Peyer's patch (tissue), 4 donors: ENCODE measurements at places on chromosomes 12 and 14.

GRCh38 chr12:96274331-96274730 is 80.2 kb downstream of the ELK3 start:
- DNase-seq: no peak

DNA sequence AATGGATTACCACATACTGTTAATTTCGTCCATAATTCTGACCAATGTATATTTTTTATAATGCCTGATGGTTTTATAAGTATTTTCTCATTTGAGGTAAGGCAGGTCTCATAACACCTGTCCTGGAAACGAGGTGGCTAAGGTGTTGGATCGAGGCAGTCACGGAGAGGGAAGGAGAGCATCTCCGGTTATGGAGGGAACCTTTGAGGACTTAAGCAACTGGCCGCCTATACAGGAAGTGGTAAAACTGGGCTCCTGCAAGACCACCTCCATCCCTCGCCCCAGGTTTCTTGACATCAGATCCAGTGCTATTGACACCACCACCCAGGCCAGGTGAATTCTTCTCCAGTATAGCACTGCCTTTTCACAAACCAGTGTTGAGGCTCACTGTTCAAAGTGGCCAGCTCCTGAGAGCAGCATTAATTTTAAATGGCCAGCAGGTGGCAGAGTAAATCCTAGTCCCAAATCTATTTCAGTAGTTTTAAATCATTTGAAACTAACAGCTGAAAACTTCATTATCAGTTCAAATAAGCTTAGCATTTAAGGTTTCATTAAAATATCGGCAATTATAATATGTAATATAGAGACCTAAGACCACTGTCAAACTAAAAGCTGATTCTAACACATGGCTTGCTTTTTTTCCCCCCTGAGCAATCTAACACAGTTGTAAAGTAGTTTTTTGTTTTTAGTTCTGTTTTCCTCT is 100.8 kb downstream of the PPM1A start:
- DNase-seq: no peak

GRCh38 chr14:22407033-22407432 is 182.0 kb downstream of the DAD1 start:
- no peak for DNase-seq

- DNase-seq: no peak
Observed at GRCh38 chr12:39095636-39096330, 190.4 kb upstream of the CPNE8 start.

DNA sequence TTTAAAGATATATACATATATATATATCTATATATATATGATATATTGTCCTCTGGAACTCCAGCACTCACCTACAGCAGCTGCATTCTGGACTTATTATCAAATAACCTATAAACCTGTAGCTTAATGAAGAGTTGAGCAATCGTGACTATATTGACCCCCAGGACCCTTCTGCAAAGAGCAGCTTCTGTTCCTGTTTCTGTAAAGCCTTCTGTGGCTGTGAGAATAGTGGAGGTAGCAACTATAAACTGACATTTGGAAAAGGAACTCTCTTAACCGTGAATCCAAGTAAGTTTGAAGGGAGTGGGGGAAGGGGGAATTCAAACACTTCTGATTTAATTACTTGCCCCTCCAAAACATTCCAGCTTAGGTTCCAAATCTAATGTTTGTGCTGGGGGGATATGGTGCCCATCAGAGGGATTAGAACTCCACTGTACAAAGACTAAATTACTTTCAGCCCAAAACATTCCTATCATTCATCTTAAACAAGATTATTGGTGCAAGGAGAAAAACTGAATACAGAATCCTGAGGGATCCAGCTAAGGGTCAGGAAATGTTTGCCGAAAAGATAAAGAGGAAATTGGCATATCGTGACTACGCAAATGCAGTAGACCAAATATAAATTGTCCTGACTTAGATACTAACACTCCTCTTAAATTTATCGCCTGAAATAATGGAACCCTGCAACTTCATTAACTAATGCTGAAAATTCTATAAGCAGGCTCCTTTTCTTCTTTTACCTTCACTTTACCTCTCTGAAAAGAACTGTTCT is 106.1 kb downstream of the DAD1 start:
- no peak for DNase-seq

- no peak for DNase-seq
Observed at GRCh38 chr12:52980096-52980649, 26.1 kb upstream of the EIF4B start.

GRCh38 chr14:65387628-65388027 is 24.9 kb upstream of the FUT8 start:
- no peak for DNase-seq

DNA sequence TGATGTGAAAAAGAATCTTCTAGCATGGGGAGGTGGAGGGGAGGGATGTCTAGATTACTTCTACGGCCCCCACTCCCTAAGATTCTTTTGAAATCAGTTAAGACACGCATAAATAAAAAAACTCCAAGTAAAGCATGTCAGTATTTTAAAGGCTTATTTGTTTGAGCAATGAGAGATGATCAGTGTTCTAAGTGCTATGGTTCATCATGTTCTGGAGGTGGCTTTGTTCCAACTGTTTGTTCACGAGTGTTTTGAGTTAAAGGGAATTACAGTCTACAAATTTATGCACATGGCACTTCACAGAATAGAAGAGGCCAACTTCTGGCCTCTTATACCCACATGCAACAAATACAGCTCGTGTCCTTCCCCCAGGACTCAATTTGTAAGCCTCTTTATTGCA is 394.9 kb downstream of the RAD51B start:
- no peak for DNase-seq

DNA sequence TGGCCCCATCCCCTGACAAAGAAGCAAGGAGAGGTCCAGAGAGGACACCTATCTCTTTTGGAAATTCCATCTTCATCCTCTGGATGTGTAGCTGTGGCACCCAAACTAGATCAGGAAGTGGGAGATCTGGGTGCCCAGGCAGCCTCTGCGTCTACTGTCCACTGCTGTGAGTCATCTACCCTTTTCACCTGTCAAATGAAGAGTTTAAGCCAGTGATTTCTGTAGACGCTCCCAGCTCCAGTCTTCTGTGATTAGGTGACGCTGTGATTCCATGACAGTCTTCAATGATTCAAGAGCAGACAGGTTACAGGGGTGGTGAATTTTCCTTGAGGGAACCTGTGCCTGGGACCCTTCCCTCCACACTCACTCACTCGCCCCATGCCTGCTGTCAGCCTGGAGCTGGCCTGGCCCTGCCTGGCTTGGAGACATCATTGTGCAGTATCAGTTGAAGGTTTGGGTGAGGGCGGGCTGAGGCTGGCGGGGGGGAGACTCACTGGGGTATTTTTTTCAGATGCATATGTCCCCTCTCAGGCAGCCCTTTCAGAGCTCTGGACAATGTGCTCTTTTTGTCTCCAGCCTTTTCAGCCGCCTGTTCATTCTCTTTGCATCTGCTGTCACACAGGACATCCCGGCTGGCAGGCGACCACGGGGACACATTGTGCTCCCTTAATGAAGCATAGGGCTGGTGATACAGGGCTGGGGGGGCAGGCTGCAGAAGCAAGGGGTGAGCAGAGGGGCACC is 56.8 kb upstream of the PARP11 start:
- no peak for DNase-seq

GRCh38 chr12:546920-547845 is 87.4 kb downstream of the B4GALNT3 start:
- peak; percentile 83 for DNase-seq

- no peak for DNase-seq
Observed at GRCh38 chr12:127774828-127775227, 492.1 kb upstream of the TMEM132C start.

GRCh38 chr14:65226824-65227604 is 124.7 kb upstream of the MAX start:
- DNase-seq: peak; percentile 74

DNA sequence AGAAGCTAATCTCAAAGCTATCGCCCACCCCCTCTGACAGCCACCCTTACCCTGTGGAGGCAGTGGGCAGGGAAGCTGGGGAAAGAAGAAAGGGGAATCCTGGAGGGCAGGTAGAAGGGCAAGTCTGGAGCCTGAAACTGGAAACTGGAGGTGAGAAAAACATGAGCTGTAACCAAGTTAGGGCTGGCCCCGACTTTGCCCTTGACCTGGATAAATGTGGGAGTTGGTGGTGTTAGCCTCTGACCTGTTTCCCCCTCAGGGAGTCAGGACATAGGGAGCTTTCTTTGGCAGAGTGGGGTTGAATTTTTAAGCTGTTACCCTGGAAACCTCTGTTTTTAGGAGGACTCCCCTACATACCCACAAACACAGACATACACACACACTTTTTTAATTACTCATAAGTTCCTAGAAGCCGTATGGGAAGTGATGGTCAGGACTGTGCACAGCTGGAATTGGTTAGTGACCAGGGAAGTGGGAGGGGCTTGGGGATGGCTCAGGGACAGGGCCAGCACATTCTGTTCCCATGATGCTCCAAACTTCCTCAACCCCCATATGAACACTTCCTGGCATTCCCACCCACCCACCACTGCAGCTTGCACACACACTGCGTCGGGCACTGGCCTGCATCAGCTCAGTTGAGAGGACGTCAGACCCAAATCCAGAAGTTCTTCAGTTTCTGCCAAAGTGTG is 5.0 kb upstream of the MMP19 start:
- DNase-seq: peak; percentile 64

GRCh38 chr12:76757694-76758093 is 6.2 kb upstream of the ZDHHC17 start:
- DNase-seq: no peak

- no peak for DNase-seq
Observed at GRCh38 chr12:47120736-47121135, 41.0 kb upstream of the AMIGO2 start.

DNA sequence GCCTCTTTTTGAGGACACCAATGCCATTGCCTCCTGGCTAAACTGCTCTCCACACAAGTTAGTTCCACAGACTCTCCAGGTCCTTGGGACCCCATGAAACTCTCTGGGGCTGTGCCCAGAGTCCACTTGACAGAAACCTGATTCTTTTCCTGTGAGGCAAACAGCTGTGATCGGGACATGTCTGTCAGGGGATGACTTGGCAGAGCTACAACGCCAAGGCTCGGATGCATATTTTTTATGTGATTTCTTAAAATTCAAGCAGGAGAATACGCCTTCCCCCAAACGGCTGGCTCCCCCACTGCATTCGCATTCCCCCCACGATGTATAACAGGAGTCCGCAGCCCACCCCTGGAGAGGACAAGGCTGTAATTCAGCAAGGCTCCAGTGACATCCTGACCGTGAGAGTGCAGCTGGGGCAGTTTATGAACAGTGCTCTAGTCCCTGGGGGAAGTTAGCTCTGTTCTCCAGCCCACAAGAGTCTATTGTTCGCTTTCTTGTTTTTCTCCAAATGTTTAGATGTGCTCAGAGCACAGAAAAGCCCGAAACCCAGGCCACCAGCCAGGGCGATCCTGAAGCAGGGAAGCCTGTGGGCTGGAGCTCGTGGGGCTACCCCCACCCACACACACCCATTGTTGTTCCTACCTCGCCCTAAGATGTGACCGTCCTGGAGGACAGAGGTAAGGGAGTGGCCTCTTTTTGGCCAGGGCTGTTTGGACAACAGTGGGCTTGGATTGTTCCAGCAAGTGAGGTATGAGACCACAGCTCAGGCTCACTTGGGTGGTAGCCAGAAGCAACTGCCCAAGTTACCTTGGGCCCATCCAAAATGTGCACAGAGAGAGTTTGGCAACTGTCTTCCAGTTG is 159.5 kb downstream of the ZFP36L1 start:
- DNase-seq: no peak

DNA sequence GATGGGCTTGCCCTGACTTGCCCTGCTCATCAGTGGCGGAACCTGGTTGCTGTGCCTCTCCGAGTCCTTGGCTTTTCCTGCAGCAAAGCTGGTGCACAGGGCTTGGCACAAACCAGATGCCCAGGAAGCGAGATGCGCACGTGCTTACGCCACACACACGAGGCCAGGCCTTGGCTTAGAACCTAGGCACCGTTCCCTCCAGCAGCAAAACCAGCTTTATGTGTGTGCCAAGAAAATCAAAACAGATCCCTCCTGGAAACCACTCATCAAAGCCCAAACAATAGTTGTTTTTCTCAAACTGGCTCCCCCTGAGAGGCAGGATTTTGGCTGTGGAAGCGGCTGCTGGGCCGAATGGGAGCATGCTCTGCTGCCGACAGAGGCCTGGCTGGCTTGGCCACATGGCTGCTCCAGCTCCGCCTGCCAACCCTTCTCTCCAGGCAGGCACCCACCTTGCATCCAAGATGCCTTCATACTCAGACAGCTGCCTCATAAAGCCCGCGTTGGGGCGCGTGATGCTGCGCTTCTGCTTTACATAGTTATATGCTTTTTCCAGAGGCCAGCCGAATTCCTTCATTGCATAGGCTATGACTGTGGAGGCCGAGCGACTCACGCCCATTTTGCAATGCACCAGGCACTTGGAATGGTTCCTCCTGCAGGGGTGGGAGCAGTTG is 58.7 kb downstream of the SSH1 start:
- DNase-seq: no peak

GRCh38 chr12:33663000-33663654 is 223.5 kb upstream of the SYT10 start:
- DNase-seq: no peak

DNA sequence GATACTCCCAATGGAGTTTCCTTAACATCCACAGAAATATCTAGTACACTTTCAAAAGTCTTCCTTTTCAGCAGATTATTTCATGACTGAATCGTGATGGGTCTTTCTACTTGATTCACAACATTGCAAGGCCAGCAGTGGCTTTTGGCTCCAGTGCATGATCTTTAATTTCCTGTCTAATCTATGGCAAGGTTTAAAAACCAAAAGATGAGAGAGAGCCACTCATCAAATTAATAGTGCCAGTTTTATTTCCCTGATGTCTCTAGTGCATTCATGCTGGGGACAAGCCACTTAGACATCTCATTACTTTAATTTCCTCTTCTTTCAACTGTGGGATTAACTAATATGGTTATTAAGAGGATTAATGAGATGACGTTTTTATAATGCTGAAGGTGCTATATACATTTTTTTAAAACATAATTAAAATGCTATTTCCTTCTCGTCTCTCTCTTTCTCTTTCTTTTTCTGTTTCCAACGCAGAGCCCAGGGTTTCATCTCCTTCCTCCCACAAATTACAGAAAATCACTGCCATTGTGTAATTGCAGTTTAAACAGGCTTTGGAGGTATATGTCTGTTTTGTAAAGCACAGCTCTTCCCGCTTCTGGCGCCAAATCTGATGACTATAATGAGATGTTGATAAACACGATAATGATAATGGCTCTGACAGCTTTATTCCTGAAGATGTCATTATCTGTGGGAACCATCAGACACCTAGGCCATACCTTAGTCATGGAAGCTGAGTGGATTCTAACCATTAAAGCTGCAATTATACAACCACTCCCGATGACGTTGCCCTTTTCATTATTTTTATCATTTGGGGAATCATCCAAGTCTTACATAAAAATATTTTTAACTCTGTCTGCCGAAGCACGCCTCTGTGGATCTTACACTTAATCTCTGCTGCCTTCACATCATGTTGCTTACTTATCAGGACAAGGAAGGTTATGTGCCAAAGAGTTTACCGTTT is 103.1 kb upstream of the PPM1H start:
- no peak for DNase-seq

DNA sequence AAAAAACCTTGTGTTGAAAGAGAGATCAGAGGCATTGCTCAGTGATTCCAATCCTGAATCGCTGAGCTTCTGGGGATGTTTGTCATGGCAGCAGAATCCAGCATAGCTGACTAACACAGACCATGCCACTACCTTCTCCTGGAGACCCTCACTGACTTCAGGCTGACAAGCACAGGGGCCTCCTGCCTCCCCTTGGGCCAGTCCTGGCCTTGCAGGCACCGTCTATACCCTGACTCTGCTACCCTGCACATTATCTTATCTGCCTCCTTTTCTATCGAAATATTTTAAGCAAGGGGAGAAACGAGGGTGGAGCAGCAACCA is 139.8 kb downstream of the KIF26A start:
- DNase-seq: no peak

- DNase-seq: no peak
Observed at GRCh38 chr14:67079846-67080245, 109.4 kb upstream of the GARIN2 start.
